ENCODE measurements at places on chromosomes 6 and 20. TPM values are rescaled to one million over a fixed set of nuclear protein-coding genes. Genes with fewer than 3 reads are reported as not detected.
A peak's percentile ranks its signal among the peaks of the same experiment; 100 is the strongest.

GRCh38 chr6:105896821-105897095 lies 189.4 kb upstream of the PRDM1 start:
- DNase-seq, result no peak

GRCh38 chr20:40464731-40465208 lies 224.3 kb downstream of the MAFB start:
- DNase-seq, result no peak

DNA sequence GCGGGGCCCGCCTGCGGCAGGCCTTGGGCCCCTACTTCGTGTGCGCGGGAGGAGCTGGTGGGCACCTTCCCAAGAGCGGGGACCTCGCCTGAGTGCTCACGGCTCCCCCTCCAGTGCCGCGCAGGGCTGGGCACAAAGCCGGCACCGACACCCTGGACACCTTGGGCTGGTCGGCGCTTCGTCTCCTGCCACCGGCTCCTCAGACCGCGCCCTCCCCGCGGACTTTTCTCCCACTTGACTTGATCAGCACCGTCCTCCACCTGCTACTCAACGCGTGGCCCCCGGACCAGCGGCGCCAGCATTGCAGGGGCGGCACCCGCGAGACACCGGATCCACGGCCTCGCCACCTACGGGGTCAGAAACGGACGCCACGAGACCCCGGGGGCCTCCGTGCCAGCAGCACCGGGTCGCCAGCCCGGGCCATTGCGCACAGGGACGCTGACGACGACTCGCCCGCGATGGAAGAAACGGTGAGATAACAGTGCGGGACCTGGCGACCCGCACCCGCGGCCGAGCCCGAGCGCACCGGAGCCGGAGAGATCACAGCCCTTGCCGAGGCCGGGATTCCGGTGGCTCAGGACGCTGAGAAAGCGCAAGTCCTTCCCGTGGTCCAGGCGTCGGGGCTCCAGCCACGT lies 154.2 kb downstream of the DLL1 start:
- DNase-seq, result peak; percentile 89

GRCh38 chr20:10228330-10228729 lies 9.7 kb downstream of the SNAP25 start:
- DNase-seq, result no peak

Gene PBOV1
- not detected for total RNA-seq

Gene AKAP12
- 184 TPM for total RNA-seq

Gene ID1
- 9.0 TPM for total RNA-seq

All from chondrocyte (in vitro differentiated cells).